ENCODE measurements at places on chromosomes 6 and 20.

DNA sequence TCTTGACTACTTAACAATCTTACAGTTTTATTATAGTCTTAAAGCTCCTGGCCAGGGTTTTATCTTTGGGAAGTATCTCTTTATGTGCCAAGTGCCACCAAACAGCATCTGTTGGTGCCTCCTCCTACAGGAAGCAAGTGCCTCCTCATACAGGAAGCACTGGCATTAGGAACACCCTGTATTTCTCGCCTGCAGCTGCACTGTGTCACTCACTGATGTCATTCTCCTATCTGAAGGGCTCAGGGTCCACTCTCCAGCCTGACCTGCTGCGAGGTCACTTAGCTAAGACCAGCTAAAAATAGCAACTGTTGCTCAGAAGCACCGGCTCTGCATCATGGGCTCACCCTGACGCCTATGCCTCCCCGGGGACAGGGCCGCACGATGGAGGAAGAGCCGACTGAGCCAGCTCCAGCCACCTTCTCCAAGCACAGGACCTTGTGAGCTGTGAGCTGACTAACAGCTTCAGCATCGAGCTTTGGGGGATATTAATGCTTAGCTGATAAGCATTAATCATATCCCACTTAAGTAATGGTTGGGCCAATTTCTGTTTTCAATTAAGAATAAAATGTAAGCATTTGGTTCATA is 66.3 kb upstream of the CD93 start:
- DNase-seq, result no peak

- DNase-seq, result no peak
Observed at GRCh38 chr6:11632231-11632630, 94.7 kb downstream of the TMEM170B start.

GRCh38 chr6:6866656-6867403 is 240.9 kb upstream of the RREB1 start:
- DNase-seq, result no peak

- DNase-seq, result no peak
Observed at GRCh38 chr20:56981301-56981700, 285.1 kb downstream of the BMP7 start.

DNA sequence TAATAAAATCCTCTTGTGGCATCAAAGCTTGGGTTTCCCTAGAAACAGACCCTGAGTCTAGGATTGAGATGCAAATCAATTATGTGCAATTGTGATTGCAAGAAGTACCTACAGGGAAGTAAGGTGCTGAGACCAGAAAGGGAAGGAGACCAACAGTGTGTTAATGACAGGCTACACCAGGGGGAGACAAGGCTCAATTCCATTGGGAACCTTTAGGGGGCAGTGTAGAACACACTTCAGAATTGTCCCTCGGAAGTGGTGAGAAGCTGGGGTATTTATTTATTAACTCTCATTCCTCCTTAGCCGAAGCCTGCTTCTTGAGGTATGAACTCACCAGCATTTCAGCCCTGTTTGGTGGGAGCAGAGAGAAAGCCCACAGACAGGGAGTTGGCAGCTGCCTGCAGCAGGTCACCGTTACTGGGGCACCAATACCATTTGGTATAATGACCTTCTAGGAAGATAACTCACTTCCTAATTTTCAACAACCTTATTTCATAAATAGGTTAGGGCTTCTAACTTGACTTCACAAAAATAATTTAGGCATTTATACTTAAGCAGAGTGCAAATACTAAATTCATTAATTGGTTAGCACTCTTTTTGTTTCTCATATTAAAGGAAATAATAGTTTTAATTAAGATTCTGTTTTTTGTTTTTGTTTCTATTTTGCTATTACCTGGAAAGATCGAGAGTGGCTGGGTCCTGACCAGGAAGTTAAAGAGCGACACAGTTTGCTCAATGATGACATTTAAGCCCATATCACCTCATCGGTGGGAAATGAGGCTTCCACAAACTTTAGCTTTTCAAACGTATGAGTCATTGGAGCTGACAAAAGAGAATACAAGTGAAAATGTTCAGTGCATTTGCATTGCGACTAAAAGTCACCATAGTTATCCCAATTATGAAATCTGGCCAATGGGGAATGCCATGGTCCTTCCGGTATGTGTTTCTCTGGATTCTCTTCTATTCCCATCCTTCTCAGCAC is 94.8 kb downstream of the BTBD3 start:
- no peak for DNase-seq

- DNase-seq, result no peak
Observed at GRCh38 chr6:37029249-37029971, 24.0 kb downstream of the FGD2 start.

- no peak for DNase-seq
Observed at GRCh38 chr20:20211274-20211987, 156.5 kb upstream of the INSM1 start.

DNA sequence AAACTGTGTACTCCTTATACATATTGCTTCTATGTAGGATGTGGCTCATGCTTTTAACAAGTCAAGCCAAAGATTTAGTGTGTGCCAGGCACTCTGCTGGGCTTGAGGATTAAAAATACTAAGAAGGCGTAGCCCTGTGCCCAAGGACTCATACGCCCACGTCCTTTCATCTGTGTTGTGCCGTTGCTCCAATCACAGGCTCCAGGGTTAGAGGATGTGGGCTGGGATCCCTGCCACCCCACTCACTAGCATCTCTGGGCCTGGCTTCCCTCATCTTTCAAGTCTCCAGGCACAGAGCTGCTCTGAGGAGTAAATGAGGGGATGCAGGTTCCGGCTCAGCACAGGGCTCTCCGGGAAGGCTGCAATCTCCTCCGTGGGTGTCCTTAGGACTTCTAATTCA is 214.2 kb downstream of the SYNDIG1 start:
- DNase-seq, result peak; percentile 6

- no peak for DNase-seq
Observed at GRCh38 chr6:148967541-148967956, 220.7 kb downstream of the UST start.

GRCh38 chr20:34915749-34916455 is 39.5 kb downstream of the ACSS2 start:
- no peak for DNase-seq

DNA sequence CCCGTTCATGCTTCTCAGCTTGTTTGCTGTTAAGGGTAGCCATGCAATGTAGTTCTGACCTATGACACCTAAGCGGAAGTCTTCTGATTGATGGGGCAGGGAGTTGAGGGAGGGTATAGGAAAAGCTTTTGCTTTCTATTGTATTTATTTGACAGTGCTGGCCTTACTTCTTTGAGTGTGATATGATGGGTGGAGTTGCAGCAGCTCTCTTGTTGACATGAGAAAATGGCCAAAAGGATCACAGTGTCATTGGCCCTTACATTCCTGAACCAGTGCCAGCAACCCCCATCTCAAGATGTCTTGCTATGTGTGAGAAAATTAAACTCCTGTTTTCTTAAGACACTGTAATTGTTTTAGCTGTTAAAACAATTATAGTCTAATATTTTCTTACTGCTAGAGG is 117.5 kb downstream of the SAMD5 start:
- DNase-seq, result no peak

DNA sequence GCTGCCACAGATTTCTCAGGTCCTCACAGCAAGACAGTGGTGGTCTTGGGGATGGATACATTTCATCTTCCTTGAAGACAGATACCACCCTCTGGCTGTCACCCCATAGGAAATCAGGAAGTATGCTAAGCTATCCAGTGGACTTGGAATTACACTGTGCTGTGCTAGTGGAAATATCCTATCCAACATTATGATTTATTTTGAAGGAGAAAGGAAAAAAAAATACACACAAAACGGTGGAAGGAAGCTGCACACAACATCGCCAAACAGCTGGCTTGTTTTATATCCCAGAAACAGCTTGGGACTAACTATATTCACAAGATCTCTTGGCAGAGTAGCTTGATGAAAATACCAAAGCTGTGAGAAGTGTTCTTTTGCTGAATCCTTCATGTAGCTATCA is 257.6 kb downstream of the LAMA2 start:
- DNase-seq, result no peak

DNA sequence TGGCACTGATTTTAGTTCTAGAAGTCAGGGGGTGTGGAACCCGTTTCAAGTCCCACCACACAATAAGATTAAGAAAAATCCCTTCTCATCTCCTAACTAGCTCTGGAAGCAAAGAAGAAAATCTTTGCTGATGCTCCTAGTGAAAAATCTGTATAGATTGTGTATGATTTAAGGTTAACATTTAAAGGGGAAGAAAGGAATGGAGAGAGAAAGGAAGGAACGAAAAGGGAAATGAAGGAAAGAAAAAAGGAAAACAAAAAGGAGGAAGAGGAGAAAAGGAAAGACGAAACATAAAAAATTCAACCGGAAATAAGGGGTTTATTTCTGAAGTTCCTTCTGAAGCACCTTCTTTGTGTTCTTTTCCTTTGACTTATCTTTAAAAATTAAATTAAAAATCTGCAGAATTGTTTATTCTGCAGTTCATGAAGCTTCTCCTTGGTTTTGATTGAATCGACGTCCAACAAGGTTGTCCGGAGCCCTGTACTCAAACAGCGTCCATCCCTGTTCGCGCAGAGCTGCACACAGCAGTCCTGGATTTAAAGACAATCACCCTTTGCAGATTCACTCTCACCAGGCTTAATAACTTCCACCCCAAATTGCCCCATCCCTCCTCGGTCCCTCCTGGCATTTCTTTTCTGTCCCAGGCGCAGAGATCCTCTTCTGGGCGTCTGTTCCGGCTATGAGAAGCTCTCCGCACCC is 1.6 kb upstream of the TFAP2B start:
- no peak for DNase-seq

- no peak for DNase-seq
Observed at GRCh38 chr20:63937596-63937995, 18.6 kb downstream of the UCKL1 start.
